Stimulated activated CD4-positive, alpha-beta T cell treated with anti-CD3 and anti-CD28 coated beads, Interleukin-1b, Interleukin-23, amount 100 ng/mL, for 1 hour (primary cell): ENCODE measurements at places on chromosomes 12 and 14.

DNA sequence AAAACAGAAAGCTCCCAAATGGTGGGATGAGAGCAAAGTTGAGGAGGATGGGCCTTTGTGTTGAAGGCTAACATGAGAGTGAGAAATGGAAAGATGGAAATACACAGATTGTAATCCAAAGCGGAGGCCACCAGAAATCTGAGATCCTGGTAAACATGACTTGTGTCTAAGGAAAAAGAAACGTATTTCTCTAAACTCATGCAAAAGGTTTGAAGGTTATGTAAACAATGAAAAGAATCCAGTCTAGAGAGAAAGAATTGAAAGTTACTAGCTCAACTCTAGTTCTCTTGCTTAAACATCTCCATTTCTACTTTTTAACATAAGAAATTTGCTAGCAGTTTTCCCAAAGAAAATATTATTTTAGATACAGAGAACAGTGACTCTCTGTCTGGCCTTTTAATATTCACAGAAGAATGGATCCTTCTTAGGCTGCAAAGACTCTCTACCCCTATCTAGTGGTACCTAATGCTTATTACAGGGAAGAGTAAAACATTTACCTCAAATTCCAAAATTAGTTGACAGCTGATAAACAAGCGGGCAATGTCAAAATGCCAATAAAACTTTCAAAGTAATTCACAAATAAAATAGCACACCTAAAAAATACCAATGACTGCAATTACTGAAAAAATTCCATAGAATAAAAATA, 75.8 kb upstream of the SOX5 start:
- DNase-seq, result no peak

DNA sequence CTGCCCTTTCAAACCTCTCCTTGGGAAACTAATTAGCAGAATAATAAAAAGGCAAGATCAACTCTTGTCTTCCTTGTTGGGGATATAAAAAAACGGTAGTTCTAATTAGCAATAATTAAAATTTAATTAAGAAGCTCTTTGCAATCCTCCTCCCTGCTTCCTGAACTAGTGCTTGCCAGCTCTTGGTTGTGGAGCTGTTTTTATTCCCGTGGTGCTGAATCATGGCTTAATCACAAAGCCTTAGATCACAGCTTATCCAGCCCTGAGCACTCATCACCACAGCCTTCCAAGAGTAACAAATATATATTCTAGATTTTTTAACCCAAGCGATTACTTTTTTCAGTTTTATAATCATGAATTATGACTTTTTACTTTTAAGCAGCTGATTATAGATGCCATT, 63.2 kb upstream of the INSM2 start:
- DNase-seq, result no peak

- no peak for DNase-seq
Observed at GRCh38 chr14:79395061-79395460, 816.2 kb downstream of the DIO2 start.

DNA sequence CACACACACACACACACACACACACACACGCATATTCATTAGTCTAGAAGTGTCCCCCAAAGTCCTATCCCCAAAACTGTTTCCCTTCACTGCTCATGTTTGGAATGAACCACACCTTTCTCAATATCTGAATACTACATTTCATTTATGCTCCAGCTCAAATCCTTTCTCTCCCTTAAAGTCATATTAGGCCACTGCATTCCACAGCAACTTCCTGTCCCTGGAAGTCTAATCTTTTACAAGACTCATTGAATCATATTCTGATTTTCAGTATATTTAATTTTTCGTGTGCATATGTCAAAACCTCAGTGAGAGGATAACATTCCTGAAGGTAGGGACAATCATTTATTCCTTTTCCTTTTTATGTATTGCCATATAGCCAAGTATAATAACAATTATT, 155.6 kb upstream of the LMNTD1 start:
- DNase-seq, result no peak

- DNase-seq, result no peak
Observed at GRCh38 chr14:64706119-64706592, 1.9 kb downstream of the PLEKHG3 start.

DNA sequence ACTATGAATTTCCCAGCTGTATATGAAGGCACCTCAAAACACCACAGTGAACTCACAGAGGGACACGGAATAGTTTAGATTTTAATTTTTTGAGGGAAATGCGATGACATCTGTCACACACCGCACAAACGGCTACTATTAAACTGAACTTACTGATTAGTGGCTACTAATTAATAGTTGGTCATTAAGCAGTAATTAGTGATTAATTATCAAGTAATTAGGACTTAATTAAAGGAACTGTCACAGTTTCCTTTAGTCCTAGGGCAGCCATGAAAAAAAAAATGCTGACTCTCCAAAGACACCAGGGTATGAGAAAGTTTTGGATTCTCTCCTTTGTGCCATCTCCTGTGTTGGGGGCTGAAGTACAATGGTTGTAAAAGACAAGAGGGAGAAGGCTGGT, 2.9 kb downstream of the OAS1 start:
- no peak for DNase-seq

DNA sequence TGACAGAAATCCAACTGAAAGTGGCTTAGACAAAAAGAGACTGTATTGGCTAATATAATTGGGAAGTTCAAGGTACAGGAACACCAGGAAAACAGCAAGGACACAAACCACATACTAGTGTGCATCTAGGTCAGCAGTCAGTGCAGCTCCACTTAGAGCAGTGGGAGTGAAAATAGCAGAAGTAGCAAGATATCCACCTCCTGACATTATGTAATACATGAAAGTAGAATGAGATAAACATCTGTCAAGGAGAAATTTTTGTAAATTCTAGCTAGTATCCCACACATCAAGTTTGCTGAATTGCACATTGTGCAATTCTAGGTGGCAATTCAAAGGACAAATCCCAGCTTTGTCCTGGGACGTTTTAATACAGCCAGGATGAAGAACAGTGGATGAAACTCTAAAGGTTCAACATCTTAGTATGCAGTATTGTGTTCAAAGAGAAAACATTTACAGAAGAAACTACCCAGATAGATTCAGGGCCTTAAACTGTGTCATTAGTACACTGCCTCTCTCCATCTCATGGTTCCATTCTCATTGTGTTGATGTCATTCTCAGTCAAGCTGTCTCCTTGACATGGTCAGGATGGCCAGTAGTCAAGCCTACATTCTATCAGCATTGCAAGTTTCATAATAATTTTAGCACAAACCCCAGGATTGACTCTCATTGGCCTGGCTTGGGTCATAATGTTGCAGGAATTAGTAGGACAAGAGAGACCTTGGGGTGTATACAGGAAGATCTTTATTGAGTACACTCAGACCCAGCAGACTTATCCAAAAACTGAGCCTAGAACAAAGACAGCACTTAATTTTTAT, 56.8 kb downstream of the SDR9C7 start:
- no peak for DNase-seq

DNA sequence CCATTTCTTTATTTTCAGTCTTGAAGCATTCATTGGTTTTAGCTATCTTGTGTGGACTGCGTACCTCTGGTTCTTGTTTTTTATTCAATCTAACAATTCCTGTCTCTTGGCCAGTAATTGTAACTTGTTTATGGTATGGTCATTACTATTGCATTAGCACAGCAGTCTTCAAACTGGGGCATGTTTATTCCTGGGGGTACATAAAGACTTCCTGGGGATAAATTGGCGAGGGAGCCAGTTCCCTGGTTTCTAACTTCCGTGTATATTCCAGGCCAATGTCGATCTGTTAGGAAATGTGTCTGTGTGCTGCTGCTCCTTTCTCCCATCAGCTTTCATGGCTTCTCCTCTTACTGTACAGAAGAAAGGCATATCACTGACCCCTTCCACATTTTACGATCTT, 13.7 kb upstream of the EVL start:
- no peak for DNase-seq

- DNase-seq, result no peak
Observed at GRCh38 chr14:71336489-71337192, 429.4 kb downstream of the PCNX1 start.

DNA sequence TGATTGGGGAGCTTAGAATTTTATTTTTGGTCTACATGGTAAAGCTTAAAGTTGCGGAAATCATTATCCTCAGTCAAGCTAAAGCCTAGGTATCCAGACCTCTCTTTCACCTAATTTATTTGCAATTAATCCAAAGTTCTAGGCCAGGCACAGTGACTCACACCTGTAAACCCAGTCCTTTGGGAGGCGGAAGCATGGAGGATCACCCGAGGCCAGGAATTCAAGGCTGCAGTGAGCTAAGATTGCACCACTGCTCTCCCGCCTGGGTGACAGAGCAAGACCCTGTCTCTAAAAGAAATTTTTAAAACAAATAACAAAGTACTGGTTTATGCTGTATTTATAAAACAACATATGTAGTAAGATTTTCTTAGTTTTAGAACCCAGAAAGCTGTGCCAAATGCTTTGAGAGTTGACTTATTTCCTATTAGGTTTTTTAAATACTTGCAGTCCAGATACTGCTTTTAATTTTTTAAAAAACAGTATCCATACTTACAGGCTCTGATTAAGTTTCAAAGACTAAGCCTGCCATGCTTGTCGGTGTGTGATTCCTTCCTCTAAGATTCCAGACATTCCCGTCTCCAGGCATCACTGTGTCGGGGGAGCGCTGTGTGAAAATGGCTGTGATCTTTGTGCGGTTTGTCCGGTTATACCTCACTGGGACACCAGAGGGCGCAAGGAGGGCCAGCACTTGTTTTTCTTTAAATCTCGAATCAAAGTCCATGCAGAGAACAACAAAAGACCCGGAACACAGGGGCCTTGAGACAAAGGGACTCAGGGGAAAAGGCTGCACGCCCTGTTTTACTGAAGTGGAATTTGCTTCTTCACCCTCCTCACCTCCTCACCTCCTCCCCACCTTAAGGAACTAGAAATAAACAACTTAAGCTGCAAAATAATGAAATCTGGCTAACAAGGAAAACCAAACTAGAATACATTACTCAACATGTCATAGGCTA, 24.6 kb upstream of the TMPO start:
- DNase-seq, result peak; percentile 73

DNA sequence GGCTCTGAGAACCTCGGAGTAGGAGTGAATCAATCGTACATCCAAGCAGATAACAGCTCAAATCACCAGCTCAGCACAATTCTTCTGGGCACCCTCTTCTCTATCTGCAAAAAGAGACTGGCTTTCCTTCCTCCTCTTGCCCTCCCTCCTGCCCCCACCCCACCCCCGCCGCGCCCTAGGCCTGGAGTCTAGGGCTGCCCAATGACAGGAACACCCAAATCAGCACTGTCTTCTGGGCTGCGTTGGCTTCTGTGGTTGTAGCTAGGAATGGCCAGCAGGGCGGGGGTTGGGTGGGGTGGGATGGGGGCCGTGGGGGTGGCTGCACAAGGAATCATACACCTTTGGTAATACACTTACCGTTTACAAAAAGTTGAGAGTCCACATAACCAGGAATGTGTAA, 28.0 kb upstream of the TMCC3 start:
- DNase-seq, result no peak

DNA sequence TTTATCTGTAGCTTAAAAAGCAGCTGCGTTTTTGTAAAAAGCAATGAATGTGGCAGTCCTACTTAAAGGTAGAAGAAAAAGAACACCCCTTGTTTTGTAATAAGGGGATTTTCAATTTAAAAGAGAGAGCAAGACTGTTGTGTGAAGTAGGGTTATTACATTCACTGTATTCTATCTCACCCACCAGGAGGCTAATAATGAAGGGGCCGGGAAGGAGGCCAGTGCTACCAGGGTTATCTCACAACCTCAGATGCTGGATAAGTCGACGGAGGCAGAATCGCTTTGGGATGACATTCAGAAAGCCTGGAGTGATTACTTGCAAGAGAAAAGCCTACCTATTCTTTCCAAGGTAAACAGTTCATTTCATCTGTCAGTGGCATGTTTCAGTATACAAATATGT, 97.7 kb downstream of the RMST start:
- no peak for DNase-seq
